ENCODE measurements at places on chromosomes 11 and 22.

DNA sequence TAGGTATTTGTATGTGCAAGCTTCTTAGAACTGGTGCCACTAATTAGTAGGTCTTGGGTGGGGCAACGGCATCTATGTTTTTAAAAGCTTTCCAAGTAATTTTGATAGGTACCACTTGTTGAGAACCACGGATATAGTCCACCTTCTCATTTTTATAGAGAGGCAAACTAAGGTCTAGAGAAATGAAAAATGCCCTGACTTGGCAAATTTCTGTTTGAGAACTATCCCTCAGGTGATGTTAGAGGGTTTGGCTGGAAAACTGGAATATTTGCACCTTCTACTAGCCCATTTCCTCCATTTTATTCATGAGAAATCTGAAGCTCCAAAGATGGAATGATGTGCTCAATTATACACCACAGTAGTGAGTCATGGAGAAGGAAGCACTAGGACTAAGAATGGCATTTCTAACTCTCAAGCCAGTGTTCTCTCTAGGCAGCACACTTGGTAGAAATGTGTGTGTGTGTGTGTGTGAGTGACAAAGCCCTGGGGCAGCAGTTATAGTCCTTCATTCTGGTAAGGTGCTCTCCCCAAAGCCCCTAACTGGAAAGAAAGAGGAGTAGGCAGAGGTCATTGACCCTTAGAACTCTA, 1.8 kb upstream of the TMEM86A start:
- no peak for DNase-seq

DNA sequence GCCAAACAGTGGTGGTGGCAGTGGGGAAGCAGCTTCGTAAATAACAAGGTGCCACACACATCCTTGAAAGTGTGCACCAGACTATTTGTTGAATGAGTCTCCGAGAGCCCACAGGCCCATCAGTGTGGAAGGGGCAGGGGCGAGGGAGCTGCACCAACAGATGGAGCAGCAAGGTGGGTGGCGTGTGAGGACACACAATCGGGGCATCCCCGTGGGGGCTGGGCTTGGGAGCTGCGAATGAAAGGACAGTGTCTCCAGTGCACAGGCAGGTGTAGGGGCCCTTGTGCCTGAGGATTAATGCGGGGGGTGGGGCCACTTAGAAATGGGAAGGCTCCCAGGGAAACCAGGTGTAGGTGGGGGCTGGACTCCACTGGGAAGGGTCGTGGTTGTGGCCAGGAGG, 2.8 kb downstream of the NRXN2 start:
- no peak for DNase-seq

DNA sequence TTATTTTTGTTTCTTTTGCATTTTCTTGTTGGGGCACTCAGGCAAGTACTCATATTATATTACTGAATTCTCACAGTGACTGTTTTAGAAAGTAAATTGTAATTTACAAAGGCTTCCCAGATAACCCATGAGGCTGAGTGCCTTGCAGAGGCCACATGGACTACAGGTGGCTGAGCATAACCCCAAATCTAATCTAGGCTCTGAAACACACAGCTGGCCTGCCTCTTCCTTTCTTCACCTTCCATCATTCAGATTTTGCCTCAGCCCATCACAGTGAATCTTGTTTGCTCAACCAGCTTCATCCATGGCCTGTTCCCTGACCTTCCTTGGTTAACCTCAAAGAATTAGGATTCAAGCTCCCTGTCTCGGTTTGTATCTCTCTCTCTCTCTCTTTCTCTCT, 78.5 kb upstream of the PRDM11 start:
- DNase-seq: no peak

DNA sequence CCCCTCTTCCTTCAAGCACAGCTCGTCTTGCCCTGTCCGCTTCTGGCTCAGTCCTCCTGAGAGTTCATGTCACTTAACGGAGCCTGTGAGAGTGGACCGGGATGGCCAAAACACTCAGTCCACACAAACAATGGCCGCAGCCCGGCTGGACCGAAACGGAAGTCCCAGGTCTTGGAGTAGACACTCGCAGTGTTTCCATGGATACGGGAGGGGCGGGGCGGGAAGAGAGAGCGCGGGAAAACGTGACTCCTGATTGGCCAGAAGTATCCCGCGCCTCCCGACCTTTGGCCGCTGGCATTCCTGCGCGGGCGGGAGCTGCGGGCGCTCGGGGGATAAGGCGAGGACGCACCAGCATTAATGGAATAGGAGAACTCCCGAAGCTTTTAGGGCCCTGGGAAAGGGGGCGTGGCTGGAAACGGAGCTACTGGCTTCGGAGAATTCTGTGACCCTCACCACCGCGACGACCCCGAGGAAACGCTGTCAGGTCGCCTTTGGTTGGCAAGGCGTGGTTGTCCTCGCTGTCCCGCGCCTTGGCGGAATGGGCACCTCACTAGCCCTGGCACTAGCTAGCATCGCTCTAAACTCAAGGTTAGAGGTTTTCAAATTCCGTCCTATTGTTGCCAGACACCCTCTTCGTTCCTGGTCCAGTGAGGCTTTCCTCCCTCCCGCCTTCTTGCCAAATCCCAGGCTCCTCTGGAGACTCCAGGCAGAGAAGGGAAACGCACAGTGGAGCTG, at the start of the genes NLRP14 and ZNF214:
TSS of gene NLRP14 (plus strand) at position 297 of the 735 bp plus-strand sequence. CDS start 18,108 bp downstream, outside the sequence.
TSS of gene ZNF214 (minus strand) at position 164 of the 735 bp plus-strand sequence. CDS start 17,511 bp downstream, outside the sequence.
- peak; percentile 63 for DNase-seq

DNA sequence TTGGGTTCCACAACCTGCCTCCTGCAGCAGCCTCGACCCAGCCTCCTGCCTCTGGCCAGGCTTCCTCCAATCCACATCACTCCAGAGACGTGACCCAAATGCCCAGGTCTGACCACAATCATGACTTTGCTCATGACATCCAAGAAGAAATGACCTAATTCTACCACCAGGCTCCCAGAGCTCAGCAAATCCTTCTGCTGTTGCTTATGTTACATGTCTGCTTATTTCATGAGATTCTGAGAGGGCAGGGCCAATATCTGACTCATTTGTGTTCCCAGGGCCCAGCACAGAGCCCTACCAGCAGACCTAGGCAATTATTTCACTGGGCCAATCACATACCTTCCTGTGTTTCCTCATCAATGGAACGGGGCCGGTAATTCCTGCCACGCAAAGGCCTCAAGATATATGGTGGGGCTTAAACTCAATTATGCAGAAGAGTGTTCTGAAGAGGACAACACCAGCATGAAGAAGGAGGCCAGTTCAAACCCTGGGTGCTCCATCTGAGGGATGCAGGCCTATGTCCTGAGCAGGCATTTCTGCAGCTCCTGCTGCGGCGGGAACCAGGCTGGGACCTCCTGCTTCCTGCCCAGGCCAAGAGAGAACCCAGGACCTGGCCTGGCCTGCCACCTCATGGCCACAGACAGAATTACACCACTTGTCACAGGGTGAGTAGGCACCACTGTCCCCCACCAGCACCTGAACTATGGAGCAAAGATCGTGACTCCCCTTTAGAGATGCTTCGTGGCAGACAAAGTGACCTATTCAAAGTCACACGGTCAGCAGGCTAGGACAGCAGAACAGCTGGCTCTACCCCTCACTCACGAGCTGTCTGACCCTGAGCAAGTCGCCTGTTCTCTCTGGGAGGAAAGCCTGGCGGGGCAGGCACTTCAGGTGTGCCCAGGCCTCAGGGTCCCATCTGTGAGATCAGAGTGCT, 5.9 kb downstream of the CENPM start:
- peak; percentile 69 for DNase-seq

DNA sequence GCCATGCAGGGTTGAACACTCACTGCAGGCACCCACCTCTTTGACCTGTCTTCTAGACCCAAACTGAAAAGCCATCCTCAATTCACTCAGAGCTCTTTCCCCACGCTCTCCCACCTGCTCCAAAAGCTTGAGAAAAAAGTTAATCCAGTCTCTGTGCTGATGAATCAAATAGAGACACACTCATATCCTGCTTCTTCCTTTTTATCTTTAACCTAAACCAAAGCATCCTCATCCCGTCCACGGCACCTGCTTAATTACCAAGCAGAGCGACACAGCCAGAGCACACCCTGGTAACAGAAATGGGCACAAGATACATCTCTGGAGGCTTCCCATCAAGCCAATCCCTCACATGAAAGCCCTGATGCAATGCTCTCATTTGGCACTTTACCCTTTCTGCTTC, 102.6 kb downstream of the PLEKHA7 start:
- no peak for DNase-seq

GRCh38 chr11:20536784-20537183, 62.6 kb upstream of the SLC6A5 start:
- DNase-seq: no peak

DNA sequence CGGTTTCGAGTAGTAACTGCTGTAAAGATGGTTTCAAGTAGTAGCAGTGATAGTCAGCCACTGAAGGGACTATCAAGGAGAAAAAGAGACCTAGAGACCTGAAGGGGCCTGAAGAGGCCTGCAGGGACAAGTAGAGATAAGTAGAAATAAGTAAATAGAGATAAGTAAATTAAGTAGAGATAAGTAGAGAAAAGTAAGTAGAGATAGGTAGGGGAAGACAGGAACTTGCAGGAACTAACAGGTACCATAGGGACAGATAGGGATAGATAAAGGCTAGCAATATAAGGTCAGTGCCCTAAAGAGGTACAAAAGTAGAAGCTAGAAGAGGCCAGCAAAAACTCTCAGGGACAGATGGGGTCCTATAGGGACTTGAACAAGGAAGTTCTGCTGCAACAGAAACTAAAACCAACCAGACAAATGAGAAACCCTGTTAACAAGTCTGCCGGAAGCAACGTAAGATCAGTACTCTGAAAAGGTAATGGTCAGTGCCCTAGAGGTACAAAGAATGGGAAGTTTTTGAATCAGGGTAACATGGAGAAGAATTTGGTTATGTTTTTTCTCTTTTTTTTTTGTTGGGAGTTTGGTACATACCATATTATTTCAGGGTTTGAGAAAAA, 9.6 kb upstream of the SC5D start:
- peak; percentile 13 for DNase-seq

- DNase-seq: no peak
Measured at GRCh38 chr11:90218606-90219005, 4.2 kb downstream of the CHORDC1 start.

GRCh38 chr11:44397586-44398178, 87.7 kb upstream of the ALX4 start:
- DNase-seq: no peak

DNA sequence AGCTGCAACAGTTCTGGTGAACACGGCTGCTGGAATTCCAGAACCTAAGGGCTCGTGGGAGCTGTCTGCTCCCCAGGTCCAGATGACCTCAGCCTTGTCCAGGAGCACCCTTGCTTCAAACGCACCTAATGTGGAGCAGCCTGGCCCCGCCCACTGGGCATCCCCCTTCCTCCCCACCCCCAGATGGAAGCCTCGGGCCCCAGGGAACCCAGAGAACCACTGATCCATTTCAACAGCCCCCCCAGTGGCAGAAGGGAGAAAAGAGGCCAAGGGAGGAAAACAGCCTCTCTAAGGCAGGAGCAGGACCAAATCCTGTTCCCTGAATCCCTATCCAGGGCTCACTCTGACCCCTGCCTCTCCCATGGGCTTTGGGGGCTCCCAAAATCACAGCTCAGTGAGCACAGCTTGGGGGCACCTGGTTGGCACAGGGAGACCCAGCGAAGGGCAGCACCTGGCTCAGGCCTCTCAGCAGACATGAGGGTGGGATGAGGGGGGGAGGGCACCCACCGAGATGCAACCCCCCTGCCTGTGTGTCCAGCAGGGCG, 1.2 kb downstream of the CYTH4 start:
- no peak for DNase-seq

DNA sequence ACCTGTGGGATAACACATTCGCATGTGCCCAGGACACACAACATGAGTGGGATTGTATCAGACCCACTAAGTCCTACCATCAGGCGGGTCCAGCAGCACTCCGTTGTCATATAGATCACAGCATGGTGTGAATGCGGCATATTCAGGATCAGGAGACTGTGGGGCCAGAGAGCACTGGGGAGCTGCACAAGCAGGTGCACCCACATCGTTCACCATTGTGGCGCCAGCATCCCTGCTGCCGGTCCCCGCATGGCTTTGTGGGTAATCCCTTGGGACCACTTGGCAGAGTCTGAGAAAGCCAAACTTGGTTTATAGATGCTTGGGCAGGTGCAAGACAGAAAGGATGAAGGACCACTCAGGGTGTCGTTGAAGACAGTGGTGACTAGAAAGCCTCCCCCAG, 201.6 kb upstream of the B3GAT1 start:
- DNase-seq: no peak

GRCh38 chr11:101511065-101511464, 72.7 kb downstream of the TRPC6 start:
- DNase-seq: no peak

- DNase-seq: no peak
Measured at GRCh38 chr11:18466402-18466801, 10.7 kb downstream of the LDHAL6A start.

DNA sequence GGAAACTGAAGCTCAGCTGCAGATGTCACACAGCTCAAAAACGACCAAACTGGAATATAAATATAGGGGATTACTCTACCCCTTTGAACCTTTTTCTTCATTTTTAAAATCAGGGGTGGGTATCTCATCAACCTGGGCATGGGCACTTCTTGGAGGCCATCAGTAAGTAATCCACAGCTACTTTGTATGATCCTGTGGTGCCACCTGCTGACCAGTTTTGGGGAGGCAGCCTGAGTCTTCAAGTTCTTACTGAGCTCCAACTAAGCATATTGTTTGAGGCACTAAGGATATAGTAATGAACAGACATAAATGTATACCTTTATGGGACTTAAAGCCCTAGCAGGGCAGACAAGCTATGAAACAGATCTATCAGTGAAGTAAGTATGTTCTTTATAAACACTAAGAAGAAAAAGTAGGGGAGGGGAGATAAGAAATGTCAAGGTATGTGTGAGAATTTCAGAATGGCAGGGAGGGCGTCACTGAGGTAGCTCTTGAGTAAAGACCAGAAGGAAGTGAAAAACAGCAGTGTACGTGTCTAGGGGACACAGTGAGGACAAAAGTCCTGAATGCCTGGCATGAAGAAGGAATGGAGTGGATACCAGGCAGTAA, 18.4 kb downstream of the TUB start:
- peak; percentile 76 for DNase-seq

All from GM13977 (cell line).